ENCODE measurements at places on chromosomes 11 and 22.

DNA sequence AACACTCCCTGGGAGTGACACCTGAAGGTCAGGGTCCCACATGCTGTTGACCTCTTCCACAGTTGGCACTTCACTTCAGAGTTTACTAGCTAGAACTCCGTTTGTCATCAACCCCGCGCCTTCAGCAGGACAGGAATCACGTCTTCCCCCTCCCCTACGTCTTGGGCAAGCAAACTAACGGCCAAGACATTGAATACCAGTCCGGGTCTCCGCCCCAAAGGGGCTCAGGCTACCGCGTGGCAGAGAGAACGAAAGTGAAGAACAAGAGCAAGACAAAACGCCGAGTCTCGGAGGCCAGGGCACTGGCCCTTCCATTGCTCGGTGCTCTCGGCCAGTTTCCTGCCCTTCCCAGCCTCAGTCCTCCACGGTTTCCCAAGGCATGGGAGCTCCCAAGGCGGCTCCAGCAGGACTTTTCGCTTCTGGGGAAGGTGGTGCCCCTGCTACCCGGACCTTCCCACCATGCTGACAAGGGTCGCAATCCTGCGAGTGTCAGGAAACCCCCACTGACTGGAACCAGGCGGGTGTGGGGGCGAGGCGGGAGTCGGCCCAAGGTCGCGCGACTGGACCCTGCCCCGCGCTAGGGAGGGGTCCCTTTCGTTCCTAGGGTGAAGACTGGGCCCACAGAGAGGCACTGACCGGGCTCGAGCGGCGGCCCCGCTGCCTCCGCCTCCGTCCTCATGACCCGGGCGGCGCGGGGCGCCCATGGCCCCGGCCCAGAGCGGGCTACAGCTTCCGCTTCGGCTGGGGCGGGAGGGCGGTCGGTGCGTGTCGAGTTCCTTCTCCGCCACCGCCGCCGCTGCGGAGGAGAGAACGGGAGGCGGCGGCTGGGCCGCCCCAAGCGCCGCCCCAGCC, at the start of gene GUCD1:
GUCD1 (minus strand) TSS at position 826 of the 852 bp plus-strand sequence; CDS start at position 679, 147 bp downstream.
- DNase-seq = peak; percentile 49

DNA sequence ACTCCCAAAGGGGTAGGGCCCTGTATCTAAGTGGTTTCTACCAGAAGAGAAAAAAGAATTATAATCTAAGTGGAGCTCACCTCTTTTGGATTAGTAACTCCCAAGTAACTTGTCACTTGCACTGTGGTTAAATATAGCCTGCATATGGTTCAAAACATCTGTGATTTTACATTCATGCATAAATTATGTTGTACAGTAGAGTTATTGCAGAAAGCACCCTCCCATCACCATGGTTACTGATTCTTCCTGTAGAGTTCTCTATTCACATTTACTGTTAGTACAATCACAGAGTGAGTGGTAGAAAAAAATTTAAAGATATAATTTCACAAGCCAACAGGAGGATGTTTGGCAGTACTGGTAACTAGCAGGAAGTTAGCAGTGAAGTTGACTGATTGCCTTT, 80.4 kb downstream of the LRRC4C start:
- no peak for DNase-seq

GRCh38 chr11:36635066-36635862, 37.2 kb upstream of the RAG2 start:
- no peak for DNase-seq

- no peak for DNase-seq
Measured at GRCh38 chr22:47000888-47001287, 238.4 kb downstream of the TBC1D22A start.

GRCh38 chr22:46798366-46799350, 36.2 kb downstream of the TBC1D22A start:
- peak; percentile 60 for DNase-seq

All from fibroblast of gingiva (primary cell).